ENCODE measurements at places on chromosomes 16 and 17. TPM values are rescaled to one million over a fixed set of nuclear protein-coding genes. Genes with fewer than 3 reads are reported as not detected.

Gene CRISPLD2
- polyA plus RNA-seq: 69.0 TPM

- no peak for DNase-seq
These were observed 196.9 kb downstream of the SPECC1 start for GRCh38 chr17:20206068-20206467.

- DNase-seq: no peak
These were observed 40.1 kb downstream of the SCNN1B start for GRCh38 chr16:23342083-23342640.

DNA sequence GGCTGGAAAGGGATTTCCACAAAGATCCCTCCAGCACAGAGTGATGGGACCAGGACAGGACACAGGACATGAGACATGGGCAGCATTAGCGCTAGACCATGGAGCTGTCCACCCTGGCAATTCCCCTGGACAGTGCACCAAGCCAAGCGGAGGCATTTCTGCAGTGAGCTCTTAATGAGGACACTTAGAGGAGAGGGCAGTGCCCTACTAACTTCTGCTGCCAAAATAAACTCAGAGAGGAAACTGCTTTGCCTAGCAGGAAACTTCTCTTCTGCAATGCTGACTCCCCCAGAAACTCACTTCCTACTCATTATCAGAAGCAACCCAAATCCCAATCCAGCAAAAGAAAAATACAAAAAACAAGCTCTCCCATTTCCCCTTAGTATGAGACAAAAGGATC is 119.2 kb downstream of the HS3ST2 start:
- no peak for DNase-seq

- DNase-seq: no peak
These were observed 52.8 kb downstream of the SDK2 start for GRCh38 chr17:73591296-73592078.

Gene DNAH3
- polyA plus RNA-seq: not detected

Gene POLR2C
- 22.6 TPM for polyA plus RNA-seq

Gene ATF7IP2
- 12.3 TPM for polyA plus RNA-seq

Gene RGS11
- not detected for polyA plus RNA-seq

Gene SCNN1G
- not detected for polyA plus RNA-seq

GRCh38 chr17:20189302-20189701 is 180.1 kb downstream of the SPECC1 start:
- DNase-seq: no peak

GRCh38 chr17:72613396-72613795 is 479.1 kb downstream of the SLC39A11 start:
- DNase-seq: no peak

GRCh38 chr16:30585022-30585399 is 486 bp downstream of the ZNF785 start:
- no peak for DNase-seq

Gene ATXN2L
- 139 TPM for polyA plus RNA-seq

DNA sequence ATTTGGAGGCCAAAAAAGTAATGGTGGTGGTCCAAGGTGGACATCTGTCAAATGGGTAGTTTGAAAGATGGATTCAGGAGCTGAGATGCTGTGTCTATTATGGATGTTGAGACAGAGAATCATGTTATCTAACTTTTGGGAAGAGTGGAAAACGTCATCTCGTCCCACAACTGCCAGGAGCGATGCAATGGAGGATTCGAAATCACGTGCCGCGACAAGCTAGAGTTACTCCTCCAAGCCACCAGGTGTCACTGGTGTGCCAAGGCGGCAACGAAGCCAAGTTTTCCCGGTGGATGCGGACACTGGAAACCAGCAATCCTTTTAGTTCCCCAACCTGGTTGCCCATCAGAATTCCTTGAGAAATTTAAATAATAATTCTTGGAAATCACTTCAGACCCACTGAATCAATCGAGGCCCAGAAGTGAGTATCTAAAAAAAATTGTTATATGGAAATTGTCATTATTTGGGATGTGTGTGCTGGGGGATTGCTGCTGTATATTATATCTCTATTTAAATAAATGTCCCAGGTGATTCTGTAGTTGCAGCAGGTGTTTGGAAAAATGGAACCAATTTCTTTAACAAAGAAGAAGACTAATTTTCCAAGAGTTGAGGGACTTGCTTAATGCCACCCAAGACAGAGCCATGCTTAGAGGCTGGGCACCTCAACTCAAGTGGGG is 206.1 kb downstream of the HAPSTR1 start:
- DNase-seq: no peak

GRCh38 chr16:79768276-79768970 is 167.9 kb upstream of the MAF start:
- DNase-seq: no peak

Gene TRIM47
- polyA plus RNA-seq: 0.19 TPM

Gene MAPK7
- 10.0 TPM for polyA plus RNA-seq

DNA sequence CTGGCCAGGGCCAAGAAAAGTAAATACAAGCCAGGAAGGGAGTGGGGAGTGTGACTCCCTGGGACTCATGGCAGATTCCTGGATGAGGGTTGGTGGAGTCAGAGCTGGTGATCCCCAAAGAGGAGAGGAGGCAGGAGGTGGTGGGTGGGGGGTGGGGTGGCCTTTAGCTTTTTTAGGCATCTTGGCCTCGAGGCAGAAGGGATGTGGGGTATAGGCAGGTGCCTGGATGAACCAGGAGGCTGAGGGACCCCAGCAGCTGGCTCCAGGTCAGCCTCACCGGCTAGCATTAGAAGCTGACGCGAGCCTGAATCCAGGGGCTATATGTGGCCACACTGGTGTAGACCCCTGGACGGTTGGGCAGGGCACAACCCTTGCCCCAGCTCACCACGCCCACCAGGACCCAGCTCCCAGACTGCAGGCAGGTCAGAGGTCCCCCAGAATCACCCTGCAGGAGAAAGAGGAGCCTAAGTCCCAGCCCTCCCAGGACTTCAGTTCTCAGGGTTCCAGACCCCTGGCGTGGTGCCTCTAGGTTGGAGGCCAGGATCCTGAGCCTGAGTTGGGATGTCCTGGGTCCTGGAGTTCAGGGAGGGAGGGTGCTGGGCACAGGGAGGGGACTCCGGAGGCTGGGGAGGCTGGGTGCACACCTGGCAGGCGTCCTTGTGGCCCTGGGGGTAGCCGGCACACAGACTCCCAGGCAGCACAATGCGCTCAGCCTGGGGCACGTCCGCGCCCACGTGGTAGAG is 2.8 kb downstream of the PRSS33 start:
- DNase-seq: no peak

GRCh38 chr17:82870541-82870940 is 30.7 kb upstream of the ZNF750 start:
- DNase-seq: no peak

DNA sequence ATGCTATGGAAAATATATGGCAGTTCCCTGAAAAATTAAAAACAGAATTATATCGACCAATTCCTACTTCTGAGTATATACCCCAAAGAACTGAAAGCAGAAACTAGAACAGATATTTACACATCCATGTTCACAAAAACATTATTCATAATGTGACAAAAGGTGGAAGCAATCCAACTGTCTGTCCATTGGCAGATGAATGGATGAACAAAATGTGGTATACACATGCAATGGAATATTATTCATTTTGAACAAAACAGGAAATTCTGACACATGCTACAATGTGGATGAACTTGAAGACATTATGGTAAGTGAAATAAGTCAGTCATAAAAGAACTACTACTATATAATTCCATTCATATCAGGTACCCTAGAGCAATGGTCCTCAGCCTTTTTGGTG is 263.5 kb upstream of the AXIN2 start:
- no peak for DNase-seq

DNA sequence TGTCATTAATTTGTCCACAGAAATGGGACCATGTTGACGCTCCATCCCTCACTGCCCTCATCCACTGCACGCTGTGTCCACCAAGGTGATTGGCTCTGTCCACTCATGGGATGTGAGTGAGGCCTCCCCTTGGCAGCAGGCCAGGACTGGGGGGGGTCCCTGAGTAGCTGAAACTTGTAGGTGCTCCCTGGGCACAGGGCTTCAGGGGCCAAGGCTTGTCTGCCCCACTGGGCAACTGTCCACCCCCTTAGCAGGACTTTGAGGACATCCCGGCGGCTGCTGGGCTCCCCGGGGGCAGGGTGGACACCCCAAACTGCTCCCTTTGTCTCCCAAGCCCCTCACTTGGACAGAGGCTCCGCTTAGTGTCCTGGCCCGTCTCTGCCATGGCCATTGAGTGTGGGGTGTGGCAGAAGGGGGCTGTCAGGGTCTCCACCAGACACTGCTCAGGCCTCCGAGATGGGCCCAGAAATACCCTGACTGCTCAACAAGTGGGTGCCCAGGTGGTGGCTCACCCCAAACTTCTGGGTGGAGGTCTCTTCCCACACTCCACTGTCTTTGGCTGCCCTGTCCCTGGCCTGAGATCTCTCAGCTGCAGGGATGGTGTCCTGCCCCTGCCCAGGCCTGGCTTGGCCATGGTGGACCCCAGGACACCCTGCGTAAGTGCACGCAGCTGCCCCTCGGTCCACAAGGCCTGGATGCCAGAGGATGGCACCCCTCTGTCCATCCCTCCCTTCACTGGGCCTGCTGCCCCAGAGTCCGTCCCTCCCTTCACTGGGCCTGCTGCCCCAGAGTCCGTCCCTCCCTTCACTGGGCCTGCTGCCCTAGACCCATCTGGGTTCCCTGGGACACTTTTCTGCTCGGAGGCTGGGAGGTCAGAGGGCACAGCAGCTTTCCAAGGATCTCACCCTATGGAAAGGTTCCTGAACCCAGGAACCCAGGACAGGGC is 2.9 kb upstream of the RAB40C start:
- no peak for DNase-seq
